NCI-H460 (cell line): ENCODE measurements at places on chromosomes 6 and 20. TPM values are rescaled to one million over a fixed set of nuclear protein-coding genes. Genes with fewer than 3 reads are reported as not detected.

SEL1L2 gene
- total RNA-seq, result not detected in 2 replicates

MMP24 gene
- total RNA-seq, result 0.05 TPM in 1 of 2 replicates, not detected in the other

MBOAT1 gene
- 8.8 and 9.7 TPM in 2 replicates for total RNA-seq

HLA-DRB1 gene
- total RNA-seq, result 0.42 and 1.4 TPM in 2 replicates

SLC22A2 gene
- not detected in 2 replicates for total RNA-seq

RBPJL gene
- not detected in 2 replicates for total RNA-seq

DNA sequence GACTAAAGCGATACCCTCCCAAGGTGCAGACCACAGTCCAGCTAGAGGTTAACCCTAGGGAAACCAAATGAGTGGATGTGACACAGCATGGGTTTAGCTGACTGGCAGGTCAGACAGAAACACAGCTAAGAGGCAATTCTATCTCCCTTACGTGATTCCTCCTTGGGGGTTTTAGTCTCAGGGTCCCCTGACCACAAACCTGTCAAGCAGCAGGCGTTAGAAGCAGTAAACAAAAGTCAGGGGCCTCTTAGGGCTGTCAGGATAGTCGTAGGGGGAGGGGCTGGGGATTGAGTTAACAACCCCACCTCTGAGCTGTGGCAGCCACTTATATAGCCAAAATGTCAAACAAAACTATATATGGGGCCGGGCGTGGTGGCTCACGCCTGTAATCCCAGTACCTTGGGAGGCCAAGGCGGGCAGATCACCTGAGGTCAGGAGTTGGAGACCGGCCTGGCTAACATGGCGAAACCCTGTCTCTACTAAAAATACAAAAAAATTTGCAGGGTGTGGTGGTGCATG, 13.6 kb downstream of the KCNK5 start:
- DNase-seq, result no peak

- no peak for DNase-seq
Measured at GRCh38 chr6:11631008-11631407, 93.5 kb downstream of the TMEM170B start.

- DNase-seq, result no peak
Measured at GRCh38 chr20:63091901-63092659, 85.3 kb upstream of the BHLHE23 start.

- DNase-seq, result no peak
Measured at GRCh38 chr6:165227644-165228329, 81.6 kb downstream of the C6orf118 start.

- DNase-seq, result no peak
Measured at GRCh38 chr6:15434823-15435380, 189.0 kb downstream of the JARID2 start.

GRCh38 chr6:126067073-126067472, 80.7 kb downstream of the TRMT11 start:
- no peak for DNase-seq

DNA sequence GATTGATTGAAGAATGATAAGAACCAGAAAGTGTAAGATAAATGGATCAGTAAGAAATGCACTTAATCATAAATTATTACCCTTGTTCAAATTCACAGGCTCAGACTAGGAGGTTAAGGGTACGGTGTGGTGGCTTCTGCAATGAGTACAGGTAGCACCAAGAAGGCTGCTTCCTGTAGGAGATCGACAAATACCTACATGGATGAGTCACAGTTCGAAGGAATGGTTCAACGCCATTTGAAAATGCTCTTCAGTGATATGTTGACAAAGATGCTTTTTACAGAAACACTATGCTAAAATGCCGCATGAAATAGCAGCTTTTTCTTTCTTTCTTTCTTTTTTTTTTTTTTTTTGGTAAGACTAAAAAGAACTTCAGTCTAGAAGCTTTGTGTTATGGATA, 116.2 kb downstream of the DTNBP1 start:
- no peak for DNase-seq

- DNase-seq, result no peak
Measured at GRCh38 chr20:38515631-38516030, 43.0 kb downstream of the RALGAPB start.

DNA sequence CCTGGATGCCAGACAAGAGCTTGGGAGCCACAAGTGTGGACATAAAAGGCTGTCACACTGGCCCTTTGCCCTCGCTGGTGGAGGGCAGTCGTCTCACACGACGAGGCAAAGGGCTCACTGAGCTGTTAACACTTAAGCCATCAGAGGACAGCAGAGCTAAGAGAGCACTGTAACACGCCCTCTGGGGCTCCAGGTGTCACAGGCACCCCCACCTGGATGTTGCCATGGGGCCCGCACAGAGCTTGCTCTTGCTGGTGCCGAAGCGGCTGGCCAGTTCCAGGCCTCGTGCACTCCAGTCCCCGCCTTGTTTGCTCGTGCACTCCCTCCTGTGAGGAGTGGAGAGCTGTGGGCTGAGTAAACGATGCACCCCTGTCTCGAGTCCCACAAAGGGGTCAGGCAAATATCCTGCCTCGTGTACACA, 37.4 kb downstream of the SLC35D3 start:
- no peak for DNase-seq

DNA sequence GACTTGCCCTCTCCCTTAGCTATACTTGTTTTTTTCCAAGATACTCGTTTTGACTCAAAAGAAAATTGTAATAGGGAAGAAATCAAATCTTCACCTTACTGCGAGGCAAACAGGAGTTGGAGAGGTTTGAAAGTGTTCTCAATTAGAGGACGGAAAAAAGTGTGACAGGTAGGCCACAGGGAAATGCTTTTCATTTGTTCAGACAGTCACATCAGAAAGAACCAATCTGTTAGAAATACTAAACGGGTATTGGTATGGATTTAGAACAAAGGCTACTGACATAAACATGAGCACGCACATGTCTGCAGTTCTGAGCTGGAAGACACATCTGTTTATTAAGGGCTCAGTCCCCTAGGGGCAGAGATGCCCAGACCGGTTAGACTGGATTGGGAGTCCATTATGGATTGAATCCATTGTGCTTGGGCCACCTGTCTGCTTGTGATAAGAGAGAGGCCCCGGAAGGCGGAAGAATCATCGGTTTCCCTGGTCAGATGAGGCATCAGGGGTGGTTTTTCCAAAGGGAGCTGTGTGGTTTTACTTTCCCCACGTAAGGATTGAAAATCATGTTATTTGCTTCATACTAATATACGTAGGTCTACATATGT, 220.9 kb upstream of the MYLIP start:
- DNase-seq, result no peak

DNA sequence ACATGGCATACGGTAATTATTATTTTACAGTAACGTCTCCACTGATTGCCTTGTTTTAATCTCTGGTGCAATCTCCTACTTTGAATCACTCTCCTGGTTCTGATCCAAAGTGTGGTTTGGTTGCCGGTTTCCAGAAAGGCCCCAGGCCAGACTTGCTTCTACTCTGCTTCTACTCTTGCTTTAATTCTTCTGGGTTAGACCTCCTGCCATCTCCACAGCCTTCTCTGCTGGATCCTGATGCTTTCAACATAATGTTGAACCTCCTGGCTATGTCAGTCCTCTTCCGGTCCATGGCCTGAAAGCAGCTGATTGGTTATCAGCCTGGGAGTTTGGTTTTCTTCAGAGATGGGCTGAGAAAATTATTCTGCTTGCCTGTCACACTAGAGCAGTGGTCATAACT, 266.5 kb upstream of the RIMS1 start:
- no peak for DNase-seq
